ENCODE measurements at places on chromosomes 1 and 21. TPM values are rescaled to one million over a fixed set of nuclear protein-coding genes. Genes with fewer than 3 reads are reported as not detected.

DNA sequence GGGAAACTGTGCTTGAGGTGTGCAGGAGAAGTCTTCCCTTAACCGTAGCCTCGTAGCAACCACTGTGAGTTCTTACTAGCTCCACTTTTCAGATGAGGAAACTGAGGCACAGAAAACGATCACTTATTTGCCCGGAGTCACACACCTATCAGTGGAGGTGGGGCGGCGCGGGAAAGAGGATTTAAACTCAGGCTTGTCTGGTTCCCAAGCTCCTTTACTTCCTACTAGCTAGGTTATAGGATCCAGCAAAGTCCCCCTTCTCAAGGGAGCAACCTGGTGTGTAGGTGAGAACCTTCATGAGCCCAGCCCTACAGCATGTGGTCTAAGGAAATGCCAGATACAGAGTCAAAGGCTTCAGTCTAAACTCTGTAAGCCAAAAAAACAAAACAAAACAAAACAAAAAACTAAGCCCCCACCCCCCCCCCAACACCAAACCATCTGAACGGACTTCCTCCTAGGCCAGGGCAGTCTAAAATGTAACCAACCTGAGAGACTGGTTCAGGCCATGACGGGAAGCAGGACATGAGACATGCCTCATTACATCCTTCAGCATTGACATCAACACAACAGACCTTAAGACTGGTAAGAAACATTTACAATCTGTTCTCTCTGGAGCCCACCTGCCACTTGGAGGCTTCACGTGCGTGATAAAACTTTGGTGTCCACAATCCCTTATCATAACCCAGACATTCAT is 709 bp upstream of the FBXO42 start:
- DNase-seq = no peak

GRCh38 chr1:114756009-114756892 is 1.5 kb downstream of the CSDE1 start:
- DNase-seq = no peak

The JAM2 gene
- 15.6 TPM for total RNA-seq

The PGLYRP3 gene
- total RNA-seq = not detected

The GPR25 gene
- total RNA-seq = not detected

All from right atrium auricular region (tissue), 2 donors.